Left ventricle myocardium superior (tissue), 1 donor: ENCODE measurements at places on chromosomes 4 and X.

- DNase-seq, result peak; percentile 26
Measured at GRCh38 chrX:109839694-109840567, 106.9 kb upstream of the ACSL4 start.

- no peak for DNase-seq
Measured at GRCh38 chr4:127138586-127138985, 494.2 kb upstream of the INTU start.

DNA sequence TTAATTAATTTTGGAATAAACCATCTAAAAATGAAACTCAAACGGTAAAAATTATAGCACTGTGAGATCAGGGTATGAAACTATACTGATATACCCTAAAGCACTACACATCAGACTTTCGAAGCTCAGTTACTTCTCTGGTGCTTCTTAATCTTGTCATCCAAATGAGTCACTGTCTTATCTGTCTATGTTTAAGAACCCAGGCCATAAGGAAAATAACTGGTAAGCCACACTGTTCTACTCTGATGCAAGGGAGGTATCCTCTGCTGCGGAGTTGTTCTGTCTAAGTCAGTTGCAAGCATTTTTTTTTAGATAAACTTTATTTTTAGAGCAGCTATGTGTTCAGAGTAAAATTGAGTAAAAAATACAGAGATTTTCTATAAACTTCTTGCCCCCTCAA lies 830.8 kb upstream of the POU3F4 start:
- DNase-seq, result no peak

- DNase-seq, result no peak
Measured at GRCh38 chrX:38880296-38880854, 79.1 kb downstream of the MID1IP1 start.

DNA sequence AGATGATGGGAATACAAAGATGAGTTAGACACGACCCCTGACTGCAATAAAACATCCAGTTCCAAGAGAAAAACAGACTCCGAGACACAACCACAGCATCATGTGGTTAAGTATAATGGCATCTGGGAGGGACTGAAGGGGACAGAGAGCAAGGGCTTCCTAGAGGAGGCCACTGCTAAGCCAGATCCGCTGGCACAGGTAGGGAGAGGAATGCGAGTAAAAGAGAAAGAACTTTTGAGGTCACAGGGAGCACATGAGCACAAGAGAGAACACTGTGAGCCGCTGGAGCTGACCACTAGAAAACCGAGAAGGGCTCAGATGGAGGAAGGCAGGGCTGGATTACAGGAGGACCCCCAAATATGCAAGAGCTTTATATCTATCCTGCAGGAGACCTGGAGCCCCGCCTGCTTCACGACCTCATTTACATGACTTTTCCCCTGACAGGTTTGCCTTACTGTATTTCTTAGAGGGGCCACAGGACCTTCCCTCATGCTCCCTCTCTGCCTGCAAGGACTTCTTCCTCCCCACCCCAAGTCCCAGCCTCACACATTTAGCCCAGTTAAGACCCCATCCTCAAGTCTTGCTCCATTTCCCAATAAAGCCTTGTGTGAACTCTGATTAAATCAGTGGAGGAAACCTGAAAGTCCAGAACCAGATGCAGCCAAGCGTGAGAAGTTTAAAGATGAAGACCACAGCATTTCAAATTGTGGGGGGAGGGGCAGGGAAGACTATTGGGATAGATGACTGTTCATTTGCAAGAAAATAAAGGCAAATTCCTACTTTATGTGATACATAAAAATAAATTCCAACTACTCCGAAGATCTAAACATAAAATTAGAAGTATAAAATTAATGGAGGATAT lies 29.6 kb downstream of the MFAP3L start:
- DNase-seq, result no peak

DNA sequence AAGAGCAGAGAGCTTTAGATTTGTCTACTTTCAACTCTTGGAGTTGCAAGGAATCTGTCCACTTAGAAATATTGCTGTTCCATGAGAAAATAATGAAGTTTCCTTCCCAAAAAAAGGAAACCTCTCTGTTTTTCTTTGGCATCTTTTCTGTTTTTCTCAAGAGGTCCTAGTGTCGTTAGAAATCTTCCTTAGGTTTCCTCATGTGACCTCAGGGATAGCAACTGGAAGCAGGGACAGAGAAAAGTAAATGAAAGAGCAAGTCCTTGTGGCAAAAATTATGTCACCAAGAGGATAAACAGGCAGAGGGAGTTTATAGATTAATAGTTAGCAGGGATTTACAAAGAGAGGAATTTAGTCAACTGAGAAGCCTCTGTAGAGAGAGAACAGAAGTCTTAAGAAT lies 478.4 kb upstream of the ADGRL3 start:
- no peak for DNase-seq

GRCh38 chrX:14607446-14607985 lies 78.2 kb downstream of the GLRA2 start:
- no peak for DNase-seq

DNA sequence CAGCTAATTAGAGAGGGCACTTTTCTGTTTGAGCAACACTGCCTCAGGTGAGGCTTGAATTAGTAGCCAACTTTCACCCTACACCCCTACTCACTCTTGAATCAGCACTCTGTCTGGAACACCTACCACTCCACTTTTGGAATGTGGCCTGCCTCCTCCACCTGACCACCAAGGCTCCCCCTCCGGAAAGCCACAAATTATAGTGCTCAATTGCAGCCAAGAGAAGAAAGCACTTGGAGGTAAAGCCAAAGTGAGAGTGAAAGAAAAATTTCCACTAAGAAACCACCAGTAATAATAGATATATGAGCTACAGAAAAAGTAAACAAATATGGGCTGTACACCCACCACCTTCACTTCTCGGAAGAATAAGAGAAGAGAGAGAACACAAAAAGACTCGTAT lies 41.1 kb downstream of the PPP3CA start:
- DNase-seq, result no peak

DNA sequence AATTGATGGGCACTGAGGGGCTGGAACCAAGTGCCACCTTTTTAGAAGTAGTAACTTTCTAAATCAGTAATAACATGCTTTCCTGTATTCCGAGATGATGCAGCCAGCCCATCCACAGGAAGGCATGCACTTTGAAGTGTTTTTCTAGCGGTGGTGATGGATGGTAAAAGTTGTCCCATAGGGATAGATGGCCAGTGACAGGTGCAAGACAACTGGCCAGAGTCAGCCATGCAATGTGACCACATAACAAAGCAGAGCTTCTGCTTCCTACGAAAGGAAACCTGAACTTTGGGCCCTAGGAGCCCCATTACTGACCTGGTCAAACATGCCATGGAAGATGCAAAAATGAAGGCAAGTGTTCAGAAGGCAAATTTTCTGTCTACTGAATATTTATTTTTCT lies 72.3 kb downstream of the NR3C2 start:
- DNase-seq, result no peak
